T-helper 1 cell (primary cell): ENCODE measurements at places on chromosomes 1 and 21.

GRCh38 chr1:94106716-94107115 lies 14.2 kb downstream of the ABCA4 start:
- DNase-seq, result no peak

- no peak for DNase-seq
Measured at GRCh38 chr1:52665006-52665941, 32.3 kb downstream of the SHISAL2A start.

GRCh38 chr1:247054992-247055415 lies 23.6 kb downstream of the ZNF670 start:
- DNase-seq, result no peak

DNA sequence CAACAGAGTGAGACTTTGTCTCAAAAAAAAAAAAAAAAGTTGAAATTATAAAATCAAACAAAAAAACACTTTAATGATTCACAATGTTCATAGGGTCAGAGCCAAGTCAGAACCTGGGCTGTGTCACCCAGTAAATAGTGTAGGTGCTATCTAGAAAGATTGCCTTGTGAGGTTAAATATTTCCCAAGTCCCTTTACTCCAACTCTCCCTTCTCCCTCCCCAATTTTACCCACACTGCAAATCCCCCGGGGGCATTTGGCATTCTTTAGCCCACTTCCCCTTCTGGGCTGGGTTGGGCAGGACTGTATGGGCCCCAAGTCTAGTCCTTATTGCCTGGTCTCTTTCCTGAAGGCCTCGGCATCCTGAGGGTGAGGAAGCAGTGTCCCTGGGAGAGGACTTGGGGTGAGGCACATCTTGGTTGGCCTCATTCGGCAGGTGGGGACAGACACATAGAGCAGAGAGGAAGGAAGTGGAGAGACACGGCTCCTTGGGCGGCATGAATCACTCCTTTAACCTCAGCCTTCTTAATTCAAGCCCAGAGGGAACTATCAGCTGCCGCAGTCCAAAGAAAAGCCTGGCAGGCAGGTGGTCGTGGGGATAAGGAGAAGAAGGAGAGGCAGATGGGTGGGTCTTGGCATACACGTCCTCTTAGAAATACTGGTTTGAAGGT lies 8.2 kb downstream of the ADORA1 start:
- no peak for DNase-seq

- no peak for DNase-seq
Measured at GRCh38 chr1:19427087-19427781, 58.1 kb downstream of the CAPZB start.

DNA sequence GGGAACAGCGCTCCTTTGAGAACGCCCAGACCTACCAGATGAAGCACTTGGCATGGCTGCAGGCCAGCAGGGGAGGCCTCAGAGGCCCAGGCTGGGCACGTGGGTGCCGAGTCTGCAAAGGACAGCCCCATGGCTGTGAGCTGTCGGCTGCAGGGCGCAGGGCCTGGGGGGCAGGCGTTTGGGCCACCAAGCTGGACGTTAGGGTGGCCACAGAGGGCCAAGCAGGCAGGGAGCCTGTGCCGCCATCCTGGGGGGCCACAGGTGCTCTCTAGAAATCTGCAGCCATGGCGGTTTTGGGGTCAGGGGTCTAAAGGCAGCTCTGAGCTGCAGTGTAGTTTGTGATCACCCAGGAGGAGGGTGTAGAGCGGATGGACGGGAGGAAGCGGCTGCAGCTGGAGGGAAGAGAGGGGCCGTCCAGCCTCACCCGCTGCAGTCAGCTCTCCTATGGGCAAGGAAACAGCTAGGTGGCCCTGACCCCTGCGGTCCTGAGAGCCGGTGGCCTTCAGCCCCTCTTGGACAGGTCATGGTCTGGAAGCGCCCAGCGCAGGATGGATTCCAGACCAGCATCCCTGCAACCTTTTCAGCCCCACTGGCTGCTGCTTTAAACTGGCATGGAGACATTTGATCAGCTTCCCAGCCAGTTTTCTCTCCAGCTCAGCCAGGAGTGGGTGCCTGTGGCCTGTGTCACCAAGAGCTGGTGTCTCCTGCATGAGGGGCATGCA lies 11.0 kb downstream of the IBA57 start:
- no peak for DNase-seq

GRCh38 chr1:234871710-234872271 lies 256.8 kb downstream of the TOMM20 start:
- DNase-seq, result no peak

- DNase-seq, result no peak
Measured at GRCh38 chr1:40848530-40849189, 13.5 kb downstream of the CITED4 start.

DNA sequence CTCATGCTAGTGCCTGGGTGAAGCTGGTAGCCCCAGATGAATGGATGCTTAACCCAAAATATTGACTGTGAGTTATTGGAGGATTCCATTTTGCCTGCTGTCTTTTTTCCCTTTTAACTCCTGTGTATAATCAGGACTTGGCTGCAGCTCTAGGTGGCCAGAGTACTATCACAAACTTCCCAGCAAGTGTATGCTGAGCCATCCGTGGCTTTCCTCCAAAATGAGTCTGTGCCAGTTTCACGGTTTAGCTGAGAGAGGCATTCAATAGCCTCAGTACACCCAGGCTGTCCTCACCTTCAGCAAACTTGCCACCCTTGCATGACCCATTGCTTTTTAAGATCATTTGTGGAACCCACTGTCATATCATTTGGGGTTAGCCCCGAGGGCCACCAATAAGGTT lies 5.3 kb upstream of the DPT start:
- no peak for DNase-seq

- no peak for DNase-seq
Measured at GRCh38 chr21:39869141-39869818, 2.0 kb downstream of the PCP4 start.

DNA sequence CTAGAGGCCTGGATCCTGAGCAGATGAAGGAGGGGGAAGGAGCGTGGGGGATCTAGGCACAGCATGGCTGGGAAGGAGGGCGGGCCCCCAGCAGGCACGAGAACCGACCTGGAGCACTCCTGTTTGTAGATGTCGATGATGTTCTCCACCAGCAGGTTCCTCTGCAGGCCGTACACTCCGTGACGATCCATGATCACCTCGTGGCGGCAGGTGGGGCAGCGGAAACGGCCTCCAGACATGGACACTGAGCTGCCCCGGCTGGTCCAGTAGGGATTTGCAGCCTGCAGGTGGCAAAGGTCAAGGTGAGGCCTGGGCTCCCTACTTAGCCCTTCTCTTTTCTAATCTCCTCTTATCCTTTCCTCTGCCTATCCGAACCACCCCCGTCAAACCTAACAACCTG lies 1.3 kb downstream of the TRIM63 start:
- DNase-seq, result no peak

DNA sequence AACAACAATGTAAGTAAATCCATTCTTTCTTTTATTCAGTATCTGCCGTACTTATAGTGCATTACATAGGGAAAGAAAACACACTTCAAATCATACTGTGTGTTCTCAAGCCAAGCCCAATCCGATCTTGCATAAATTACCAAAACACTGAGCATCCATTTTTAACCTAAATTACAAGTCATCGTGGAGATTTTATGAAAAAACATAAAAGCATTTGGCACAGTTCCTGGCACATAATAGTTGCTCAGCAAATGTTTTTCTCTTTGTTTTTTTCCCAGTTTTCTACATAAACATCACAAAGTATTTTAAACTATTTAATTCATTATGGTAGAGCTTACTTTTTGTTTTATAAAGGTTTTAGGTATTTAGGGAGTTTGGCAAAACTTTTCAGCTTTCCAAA lies 48.1 kb upstream of the LRRC8C start:
- no peak for DNase-seq

DNA sequence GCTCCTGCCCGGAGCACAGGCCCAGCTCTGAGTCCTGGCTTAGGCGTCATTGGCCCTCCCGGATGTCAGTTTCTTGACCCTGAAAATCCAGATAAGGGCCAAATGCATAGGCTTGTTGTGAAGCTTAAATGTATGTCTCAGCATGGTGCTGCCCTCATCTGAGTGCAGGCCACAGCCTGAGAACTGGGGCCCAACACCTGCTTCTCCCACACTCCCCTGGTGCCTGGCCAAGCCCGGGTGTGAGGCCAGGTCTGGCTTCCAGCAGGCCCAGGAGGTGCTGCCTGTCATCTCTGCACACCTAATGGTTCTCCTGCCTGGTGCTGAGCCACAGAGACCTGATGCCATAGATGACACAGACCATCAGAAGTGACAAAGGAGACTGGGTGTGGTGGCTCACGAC lies 14.0 kb downstream of the MX2 start:
- DNase-seq, result no peak

DNA sequence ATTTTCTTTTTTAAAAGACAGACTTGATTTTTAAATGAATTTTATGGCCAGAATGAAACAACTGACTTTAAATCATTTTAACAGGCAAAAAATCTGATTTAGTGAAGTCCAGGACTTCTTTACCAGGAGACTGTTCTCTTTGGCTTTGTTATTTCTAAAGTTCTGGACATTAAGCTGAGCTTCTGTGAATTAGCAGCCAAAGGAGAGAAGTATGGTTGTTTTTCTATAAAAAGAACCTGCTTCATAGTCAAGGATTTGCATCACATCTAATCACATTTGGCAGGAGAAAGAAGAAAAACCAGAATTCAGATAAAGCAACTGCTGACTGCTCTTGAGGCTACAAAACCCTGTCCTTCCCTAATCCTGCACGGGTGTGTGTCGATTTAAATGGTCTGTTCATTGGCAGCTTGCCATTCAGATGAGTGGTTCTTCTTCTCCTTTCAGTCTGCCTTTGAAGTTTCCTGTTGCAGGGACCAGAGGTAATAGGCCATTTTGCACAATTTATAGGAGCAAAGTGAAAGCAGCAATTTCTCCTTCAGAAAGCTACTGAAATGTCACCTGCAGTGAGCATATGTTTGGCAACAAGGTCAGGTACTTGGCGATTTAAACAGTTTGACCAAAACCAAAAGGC lies 215.4 kb downstream of the OLFM3 start:
- DNase-seq, result no peak

- no peak for DNase-seq
Measured at GRCh38 chr21:26534517-26534916, 38.6 kb downstream of the CYYR1 start.

- DNase-seq, result no peak
Measured at GRCh38 chr21:32994305-32994704, 31.4 kb upstream of the OLIG2 start.

DNA sequence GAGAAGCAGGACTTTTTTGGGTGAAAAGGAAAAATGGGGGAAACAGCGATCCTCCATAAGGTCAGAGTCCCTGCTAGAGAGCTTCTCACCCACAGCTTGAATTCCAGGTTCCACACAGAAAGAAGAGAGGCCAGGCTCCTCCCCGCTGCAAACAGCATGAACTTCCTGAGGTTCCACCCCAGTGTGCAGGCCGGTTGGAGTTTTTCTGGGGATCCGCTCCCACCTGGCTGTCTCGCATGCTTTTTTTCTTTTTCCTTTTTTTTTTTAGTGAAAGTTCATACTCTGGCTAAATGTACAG lies 595.1 kb upstream of the ZP4 start:
- no peak for DNase-seq

DNA sequence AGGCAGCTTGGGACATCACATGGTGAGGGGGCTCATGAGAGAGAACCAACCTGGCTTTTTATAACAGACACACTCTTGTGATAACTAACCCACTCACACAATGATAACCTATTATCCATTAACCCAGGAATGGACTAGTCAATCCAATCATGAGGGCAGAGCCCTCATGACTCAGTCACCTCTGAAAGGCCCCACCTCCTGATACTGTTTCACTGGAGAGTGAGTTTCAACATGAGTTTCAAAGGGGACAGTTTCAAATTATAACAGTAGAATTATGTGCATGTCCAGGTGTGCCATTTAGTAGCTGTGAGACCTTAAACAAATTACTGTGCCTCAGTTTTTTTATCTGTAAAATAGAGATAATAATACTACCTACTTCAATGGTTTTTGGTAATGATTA lies 47.6 kb upstream of the PPP2R5A start:
- no peak for DNase-seq

DNA sequence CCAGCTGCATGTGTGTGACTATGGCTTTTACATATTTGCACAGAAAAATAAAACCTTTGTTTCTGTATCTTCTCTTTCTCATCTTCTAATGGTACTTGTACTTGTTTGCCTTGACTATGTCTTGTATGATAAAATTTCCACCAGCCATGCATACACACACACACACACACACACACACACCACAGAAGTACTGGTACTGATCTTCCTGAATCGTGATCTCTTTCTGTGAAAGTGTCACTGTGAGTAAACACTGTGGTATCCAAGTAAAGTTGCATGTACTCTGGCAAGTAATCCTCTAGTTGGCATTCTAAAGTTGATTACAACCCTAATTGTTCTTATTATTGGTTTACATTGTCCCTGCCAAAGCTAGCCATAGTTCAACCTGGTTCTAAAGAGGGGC lies 176.7 kb downstream of the CRB1 start:
- no peak for DNase-seq

GRCh38 chr1:19064906-19065450 lies 108.5 kb upstream of the IFFO2 start:
- no peak for DNase-seq

DNA sequence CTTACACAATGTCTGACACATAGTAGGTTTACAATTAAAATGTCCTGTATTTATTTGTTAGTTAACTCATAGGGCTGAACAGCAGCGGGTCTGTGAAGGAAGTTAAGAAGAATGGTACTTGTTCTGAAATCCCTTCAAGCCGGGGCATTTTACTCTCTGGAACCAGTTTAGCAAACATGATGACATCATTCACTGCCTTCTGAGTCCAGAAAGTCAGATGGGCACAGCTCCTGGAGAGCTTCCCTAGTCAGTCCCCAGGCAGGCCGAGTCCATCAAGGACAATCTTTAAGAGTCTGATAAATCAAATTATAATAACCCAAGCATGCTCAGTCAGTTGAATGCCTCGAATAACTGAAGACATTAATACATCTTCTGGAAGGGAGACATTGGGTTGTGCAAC lies 125.4 kb upstream of the DAB1 start:
- DNase-seq, result no peak

DNA sequence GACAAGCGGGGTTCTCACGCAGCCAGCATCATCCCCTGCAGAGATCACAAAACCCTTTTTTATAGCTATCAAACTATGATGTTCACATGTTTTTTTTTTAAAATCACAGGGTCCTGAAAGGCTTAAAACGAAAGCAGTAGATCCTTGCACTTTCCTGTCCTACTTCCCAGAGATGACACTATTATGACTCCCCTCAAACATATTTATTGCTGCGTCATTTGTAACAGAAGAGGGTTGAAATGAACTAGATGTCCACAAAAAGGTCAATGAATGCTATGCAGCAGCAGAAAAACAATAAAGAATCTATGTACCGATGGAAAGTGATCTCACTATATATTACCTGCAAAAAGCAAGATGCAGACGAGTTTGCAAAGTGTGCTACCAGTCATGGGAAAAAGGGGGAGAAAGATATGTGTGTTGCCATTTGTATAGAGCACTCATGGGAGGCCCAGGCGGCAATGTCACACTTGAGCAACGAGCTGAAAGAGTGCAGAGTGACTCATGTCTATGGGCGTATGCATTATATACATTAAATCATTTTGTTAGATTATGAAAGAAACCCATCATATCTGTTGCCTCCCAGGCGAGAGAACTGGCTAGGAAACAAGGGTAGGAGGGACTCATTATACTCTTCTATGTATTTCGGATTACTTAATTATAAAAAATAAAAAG lies 68.9 kb upstream of the PARP1 start:
- DNase-seq, result no peak
